Stimulated activated CD8-positive, alpha-beta memory T cell treated with anti-CD3 and anti-CD28 coated beads, Interleukin-15, amount 100 ng/mL, for 1 hour (primary cell): ENCODE measurements at places on chromosomes 5 and 9.
A peak's percentile ranks its signal among the peaks of the same experiment; 100 is the strongest.

GRCh38 chr5:10090074-10090473, 159.6 kb downstream of the ATPSCKMT start:
- no peak for DNase-seq

- DNase-seq = no peak
Observed at GRCh38 chr5:59287884-59288283, 605.6 kb downstream of the PDE4D start.

DNA sequence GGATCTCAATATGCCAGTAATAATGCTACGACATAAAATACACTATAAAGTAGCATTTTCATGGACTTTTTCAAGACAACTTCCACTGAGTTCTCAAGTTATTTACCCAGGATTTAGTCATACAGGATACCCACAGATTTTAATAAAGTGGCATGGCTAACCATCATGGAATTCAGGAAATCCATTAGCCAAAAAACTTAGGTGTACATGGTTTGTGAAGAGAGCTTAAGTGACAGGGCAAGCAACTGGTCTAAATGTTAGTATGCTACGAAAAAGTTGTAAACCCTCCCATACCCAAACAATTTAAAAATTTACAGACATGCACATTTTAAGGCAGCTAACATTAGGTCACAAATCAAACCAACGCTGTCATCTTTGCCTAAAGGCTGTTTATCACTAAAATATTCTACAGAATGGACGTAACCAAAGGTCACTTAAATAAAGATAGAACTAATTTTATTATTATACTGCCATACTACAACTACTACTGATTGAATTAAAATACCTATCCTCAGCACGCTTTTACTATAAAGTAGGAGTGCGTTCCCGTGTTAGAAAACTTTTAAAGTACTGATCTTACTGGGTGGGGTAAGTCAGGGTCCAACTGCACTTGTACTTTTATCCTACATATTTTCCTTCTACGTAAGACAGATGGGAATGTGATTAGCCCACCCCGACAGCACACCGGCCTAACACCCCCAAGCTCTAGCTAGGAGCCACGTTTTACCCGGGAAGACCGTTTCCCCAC, 1.1 kb downstream of the UBTD2 start:
- no peak for DNase-seq

DNA sequence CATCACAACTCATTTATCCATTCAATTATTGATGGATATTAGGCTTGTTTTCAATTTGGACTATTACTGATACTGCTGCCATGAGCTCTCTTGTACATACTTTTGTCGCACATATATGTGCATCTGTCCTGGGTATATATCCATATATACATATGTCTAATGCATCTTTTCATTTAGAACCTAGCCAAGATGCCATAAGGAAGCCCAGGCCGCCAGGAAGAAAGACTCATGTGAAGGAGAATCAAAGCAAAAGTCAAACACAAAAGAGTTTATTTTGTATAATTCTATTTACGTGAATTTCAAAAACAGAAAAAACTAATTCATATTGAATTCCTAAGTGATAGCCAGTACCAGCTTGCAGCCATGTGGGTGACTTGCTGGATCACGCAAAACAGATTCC, 79.0 kb downstream of the ADAMTS12 start:
- no peak for DNase-seq

- no peak for DNase-seq
Observed at GRCh38 chr9:124257844-124258606, at the start of gene NEK6. Gene NEK6, plus strand, starts transcription at chr9:124257949. Its CDS starts 44,016 bp downstream, at chr9:124301965.

DNA sequence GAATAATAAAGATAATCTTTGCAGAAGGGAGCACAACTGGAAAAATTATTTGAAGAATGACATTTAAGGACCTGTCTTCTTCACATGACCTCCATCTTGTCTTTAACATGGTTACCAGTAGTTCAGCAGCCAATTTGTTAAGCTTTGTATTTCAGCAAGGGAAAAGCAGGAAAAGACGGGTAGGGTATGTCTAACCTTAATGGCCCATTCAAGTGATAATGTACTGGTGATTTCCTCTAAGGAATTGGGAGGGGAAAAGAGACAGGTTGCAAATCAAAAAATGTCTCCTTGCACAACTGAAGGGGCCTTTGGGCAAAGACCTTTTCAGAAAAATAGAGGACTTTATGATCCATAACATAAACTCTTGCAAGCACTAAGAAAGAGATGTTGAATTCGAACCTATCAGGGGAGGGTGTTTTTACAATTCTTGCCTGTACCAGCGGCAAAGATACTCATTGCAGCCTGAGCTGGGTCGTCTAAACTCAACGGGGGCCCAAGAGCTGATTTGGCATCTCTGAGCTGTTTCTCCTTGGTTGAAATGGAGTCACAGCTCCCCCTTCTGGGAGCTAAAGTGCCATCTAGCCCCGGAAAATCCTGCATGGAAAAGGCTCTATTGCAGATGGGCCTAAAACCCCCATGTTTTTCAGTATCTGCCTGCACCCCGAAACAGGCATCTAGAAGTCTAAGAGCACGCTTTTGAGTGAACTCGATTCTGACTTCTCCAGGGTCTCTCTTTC, 3.8 kb downstream of the BRINP1 start:
- no peak for DNase-seq

DNA sequence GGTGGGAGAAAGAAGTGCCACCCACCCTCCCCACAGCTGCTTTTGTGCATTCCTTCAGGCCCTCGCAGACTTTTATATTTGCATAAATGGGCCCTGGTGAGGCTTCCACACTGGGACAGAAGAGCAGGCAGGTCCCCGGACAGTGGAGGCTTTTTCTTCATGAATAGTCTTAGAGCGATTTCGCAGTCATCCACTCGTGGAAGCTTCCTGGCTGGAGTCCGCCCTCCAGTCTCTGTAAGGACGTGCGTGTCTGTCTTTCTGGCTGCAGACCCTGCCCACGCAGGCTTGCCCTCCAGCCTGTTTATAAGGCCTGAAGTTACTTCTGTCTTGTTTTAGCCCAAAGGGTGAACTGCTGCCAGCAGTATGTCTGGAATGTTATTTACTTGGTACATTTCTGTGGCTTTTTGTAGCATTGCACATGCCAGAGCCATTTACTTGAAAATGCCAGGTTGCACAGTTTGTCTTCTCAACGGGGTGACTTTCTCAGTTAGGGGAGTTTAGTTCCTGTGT, 195.7 kb downstream of the AOPEP start:
- DNase-seq = no peak

GRCh38 chr5:52994266-52994665, 5.1 kb downstream of the ITGA2 start:
- DNase-seq = no peak

DNA sequence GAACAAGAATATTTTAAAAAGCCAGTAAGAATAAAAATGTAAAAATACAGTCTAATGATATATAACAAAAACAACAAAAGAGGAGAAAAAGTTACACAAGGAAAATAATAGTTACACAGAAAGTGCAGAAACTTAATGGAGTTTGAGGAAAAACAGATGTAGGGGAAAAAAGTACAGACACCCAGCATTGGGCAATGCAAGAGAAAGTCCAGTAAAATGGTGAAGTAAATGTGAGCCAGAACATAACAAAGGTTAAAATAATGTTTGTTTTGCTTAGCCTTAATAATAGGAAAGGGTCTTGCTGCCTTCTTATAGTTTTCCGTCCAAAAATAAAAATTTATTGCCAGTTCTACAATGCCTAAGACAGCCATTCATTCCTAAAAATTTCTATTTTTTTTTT, 364.2 kb downstream of the NNT start:
- no peak for DNase-seq

GRCh38 chr5:178790371-178790770, 59.9 kb upstream of the ZNF354A start:
- DNase-seq = no peak

- no peak for DNase-seq
Observed at GRCh38 chr5:180555168-180555921, 36.0 kb downstream of the SCGB3A1 start.

GRCh38 chr5:102795526-102795925, 40.4 kb downstream of the PAM start:
- DNase-seq = no peak

DNA sequence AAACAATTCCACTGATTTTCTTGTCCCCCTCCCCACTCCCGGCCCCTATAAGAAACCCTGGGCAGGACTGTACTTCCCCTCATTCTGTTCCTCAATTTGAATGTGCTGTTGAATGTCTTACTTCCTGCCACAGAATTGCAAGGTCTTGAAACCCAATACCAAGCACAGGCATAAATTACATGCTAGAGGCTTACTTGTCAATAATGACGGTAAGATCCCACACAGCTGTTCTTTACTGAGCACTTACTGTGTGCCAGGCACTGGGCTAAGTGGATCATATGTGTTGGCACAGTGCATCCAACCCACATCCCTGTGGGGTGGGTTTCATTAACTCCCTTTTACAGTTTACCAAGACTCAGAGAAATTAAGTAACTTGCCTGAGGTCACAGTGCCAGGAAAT, 63.4 kb downstream of the MVB12B start:
- DNase-seq = no peak

- no peak for DNase-seq
Observed at GRCh38 chr9:109072821-109073435, 46.8 kb downstream of the TMEM245 start.

GRCh38 chr9:75452512-75452911, 364.2 kb downstream of the OSTF1 start:
- DNase-seq = no peak

GRCh38 chr9:68973619-68974018, 40.3 kb downstream of the PRKACG start:
- DNase-seq = no peak

GRCh38 chr5:55071413-55071812, 31.0 kb upstream of the GZMA start:
- DNase-seq = no peak

GRCh38 chr5:75993183-75993582, 90.0 kb upstream of the SV2C start:
- DNase-seq = no peak

GRCh38 chr9:132367613-132368313, 13.0 kb upstream of the SETX start:
- no peak for DNase-seq

GRCh38 chr9:100303747-100304146, 49.0 kb downstream of the TEX10 start:
- no peak for DNase-seq

- no peak for DNase-seq
Observed at GRCh38 chr5:147061431-147061830, 173.4 kb upstream of the STK32A start.

DNA sequence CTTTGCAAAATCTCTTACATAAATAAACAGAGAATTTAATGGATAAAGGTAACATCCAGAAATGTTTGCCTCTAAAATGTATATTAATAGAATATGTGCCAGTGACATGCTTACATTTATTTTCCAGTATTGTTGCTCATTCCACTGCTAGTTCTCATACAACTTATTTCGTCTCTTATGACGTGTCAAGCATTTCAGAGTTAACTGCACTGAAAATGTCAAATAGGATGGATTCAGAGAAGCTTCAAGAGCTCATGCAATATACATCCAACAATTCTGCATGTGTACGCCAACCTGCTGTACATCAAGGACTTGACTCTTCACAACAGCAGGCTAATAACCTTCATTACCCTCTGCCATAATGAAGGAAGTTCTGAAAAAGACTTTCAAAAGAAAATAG, 386.2 kb upstream of the IZUMO3 start:
- DNase-seq = no peak

- peak; percentile 7 for DNase-seq
Observed at GRCh38 chr5:7745882-7746610, 104.9 kb downstream of the CFAP90 start.

- DNase-seq = no peak
Observed at GRCh38 chr5:164498438-164498837, 993.0 kb downstream of the MAT2B start.

GRCh38 chr5:1547236-1547635, 23.5 kb upstream of the LPCAT1 start:
- DNase-seq = no peak

GRCh38 chr9:31210978-31211570, 1173.4 kb upstream of the ACO1 start:
- DNase-seq = no peak

GRCh38 chr9:100160021-100160420, 61.0 kb downstream of the INVS start:
- no peak for DNase-seq

GRCh38 chr9:132372177-132373095, 17.6 kb upstream of the SETX start:
- DNase-seq = no peak

GRCh38 chr9:97412626-97413385, 910 bp downstream of the TDRD7 start:
- no peak for DNase-seq

GRCh38 chr9:136927343-136928271, 16.9 kb downstream of the FBXW5 start:
- DNase-seq = no peak

- no peak for DNase-seq
Observed at GRCh38 chr5:150111122-150111521, 24.8 kb upstream of the CSF1R start.

- DNase-seq = no peak
Observed at GRCh38 chr5:153546566-153546965, 56.1 kb downstream of the GRIA1 start.

DNA sequence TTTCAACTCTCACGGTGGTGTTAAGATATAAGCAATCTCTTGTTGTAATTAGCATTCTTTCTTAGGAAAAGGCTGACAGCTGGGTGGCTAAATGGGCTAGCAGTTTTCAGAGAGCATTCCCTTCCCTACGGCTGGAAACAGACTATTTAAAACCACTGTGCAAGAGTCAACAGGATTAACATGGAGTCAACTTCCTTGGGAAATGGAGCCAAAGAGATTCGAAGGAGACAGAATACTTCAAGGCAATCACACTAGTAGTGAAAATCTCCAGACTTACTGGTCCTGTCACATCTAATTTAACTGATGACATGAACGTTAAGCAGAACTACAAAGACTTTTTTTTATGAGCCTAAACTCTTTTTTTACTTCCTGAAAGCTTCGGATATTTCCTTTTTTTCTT, 453.3 kb upstream of the ITGA1 start:
- no peak for DNase-seq

- DNase-seq = no peak
Observed at GRCh38 chr5:146622391-146622790, 106.4 kb upstream of the GPR151 start.

GRCh38 chr5:74326571-74327338, 313.8 kb downstream of the ENC1 start:
- DNase-seq = peak; percentile 12

DNA sequence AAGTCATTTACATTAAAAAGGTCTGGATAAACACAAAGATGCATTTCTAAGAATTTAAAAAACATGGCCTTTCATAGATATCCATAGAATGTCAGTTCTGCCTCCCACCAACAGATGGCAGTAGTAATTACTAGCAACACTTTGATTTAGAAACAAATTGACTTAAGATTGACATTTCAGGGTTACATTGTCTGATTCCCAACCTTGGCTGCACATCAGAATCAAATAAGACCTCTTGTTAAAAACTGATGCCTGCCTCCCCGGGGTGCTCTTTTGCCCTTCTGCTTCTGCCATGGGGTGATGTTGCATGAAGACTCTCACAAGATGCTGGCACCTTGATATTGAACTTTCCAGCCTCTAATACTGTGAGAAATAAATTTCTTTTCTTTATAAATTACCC, 146.2 kb upstream of the GPR151 start:
- DNase-seq = no peak

- DNase-seq = no peak
Observed at GRCh38 chr9:104961238-104961637, 33.3 kb upstream of the ABCA1 start.

- DNase-seq = no peak
Observed at GRCh38 chr5:485946-486491, 38.2 kb downstream of the SLC9A3 start.
